ENCODE measurements at places on chromosomes 2 and 18.

DNA sequence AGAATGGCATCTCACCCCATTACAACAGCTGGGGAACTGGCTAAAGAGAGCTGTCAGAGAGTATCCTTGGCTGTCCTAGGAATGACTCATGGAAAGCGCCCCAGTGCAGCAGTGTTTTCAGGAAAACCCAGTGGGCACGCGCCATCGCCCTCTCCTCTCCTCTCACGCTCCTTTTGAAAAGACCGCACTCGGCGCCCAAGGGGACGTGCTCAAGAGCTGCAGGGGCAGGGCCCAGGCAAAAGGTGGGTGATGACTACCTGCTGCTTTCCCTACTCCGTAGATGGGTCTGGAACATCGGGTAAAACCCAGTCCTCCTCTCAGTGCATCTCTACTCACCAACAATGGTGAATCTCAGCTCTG is 68.1 kb downstream of the EMILIN2 start:
- DNase-seq = no peak

DNA sequence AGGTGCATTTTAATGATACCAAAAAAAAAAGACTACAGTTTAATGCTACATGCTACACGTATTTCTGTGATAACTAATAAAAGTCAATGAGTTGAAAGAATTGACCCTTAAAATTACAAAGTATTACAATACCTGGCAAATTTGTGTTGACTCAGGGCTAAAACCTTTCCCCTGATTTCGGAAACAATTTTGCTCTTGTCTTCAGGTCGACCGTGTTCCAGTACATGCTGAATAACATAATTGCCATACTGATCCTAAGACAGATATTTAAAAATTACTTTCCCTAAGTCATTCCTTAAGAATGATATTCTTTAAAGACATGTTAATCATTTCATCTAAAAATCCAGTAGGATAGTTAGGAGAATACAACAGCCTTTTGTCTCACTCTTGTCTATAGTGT is 29.8 kb upstream of the SDC1 start:
- DNase-seq = no peak

GRCh38 chr18:48934415-48934722 is 16.4 kb downstream of the SMAD7 start:
- DNase-seq = no peak

DNA sequence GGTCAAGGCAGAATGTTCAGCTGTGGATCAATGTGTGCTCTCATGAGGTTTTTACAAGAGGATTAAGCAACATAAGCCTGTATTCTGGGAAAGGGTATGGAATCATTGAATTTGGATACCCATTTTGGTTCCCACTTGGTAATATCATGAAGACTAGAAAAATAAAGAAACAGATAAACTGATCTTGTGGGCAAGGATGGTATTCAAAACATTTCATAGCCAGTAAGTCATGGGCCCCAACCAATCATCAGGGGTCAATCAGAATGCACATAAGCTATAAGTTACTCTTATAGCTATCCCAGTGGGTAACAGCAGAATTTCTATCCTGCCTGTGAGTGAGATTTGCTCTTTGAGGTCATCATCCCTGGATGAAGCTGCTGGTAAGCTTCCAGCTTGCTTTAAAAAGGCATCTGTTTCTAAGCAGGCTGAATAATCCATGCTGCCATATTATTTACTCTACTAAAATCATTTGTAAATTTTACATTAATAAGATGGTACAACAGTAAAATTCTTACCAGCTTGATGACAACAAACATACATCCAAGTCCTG is 291.2 kb downstream of the RAD51AP2 start:
- DNase-seq = no peak

- DNase-seq = no peak
These were observed 114.3 kb downstream of the PRKCE start for GRCh38 chr2:45765728-45766254.

DNA sequence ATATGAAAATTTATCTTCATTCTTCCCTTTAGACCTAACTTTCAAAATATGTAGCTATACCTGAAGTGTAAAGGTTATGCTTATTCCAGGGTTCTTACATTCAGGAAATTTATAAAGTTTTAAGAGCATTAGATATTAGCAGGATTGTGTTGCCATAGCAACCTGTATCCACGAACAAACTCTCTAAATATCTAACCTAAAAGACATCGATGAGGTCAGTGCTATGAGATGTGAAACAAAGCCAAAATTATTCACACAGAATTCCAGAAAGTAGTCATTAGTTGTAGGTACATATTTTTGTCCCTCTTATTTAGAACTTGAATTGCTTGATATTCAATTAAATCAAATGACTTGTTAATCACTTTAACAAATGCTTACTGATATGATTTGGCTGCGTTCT is 705.3 kb downstream of the SOCS6 start:
- no peak for DNase-seq

DNA sequence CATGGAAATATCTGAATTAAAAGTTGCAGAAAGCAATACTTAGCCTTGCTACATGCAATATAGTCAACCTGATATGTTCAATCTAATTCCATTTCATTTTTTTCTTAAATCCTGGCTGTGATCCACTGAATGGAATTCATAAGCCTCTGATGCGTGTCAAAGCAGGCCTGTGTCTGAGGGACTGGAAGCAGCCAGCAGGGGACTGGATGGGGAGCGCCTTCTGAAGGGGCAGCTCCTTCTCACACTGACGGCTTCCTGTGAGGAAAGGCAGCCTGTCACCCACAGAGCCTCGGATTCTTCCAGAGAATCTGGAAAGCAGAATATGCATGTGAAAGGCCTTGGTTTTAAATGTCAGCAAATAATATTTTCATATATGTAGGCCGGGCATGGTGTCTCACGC is 73.5 kb downstream of the KCNF1 start:
- DNase-seq = no peak

DNA sequence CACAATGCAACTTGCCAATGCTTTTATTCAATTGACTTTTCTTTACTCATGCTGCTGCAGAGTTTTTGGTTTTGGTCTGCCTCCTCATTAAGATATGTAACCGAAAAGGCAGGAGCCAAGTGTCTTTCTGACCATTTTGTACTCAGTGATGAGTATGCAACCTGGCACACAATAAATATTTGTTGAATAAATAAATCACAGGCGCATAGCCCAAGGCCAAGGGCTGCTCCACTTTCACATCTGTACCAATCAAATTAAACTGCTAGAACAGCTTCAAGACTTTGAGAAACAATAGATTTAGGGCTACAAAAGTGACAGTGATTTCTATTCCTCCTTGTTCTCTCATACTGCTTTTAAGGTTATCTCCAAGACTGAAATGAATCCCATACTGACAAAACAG is 828.2 kb downstream of the RNF144A start:
- no peak for DNase-seq

- DNase-seq = no peak
These were observed 374.1 kb downstream of the LRATD1 start for GRCh38 chr2:15006667-15007066.

GRCh38 chr2:6074089-6074643 is 382.0 kb downstream of the SOX11 start:
- no peak for DNase-seq

DNA sequence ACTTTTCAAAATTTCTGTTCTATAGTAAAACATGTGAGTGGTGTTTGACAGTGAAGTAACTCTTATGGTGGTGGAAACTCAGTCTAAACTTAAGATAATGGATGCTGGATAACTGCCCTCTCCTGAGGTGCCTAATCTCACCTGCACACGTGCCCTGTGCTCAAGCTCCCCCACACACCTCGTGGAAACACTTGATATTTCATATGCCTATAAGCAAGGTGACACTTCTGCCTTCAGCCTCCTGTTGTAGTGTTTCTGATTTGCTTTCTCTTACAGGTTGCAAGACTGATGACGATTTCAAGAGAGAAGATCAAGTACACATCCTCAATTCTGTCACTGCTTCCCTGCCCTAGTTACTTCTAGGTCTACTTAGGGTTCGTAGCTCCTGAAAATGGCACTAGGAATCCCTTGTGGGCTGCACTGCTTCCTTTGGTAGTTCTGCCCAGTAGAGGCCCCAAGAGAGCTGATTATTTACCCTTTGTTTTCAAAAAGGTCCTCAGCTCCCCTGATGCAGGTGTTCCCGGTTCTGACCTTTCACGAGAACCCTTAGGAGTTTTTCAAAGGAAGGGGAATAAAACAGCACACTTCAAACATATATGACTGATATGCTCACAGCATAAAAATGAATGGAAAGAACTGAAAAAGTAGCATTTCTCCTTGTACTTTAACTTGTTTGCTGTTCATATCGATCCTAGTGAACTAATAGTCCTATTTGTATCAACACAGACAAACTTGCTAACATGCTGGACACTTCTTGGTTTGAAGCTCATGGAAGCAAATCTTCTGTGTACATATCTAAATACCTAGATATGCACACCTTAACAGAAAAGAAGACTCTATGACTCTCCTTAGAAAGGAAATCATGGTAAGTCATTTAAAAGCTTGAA is 6.7 kb downstream of the CAVIN2 start:
- no peak for DNase-seq

GRCh38 chr2:119263025-119263424 is 39.4 kb downstream of the STEAP3 start:
- no peak for DNase-seq

- DNase-seq = no peak
These were observed 34.3 kb upstream of the PXDN start for GRCh38 chr2:1778566-1778965.

DNA sequence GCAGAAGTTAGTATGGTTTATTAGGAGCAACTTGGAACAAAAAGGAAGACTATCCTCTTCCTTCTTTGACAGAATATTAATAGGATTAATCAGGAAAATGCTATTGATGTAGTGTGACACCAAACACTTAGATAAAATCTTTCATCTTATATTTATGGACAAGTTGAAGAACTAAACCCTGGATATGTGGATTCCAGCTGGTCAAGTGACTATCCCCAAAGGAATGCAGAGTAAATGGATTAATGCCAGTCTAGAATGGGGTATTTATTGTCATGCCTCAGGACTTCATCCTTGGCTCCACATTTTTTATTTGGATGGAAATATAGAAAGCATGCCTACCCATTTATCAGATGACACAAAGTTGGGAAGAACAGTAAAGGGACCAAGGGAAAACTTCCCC is 124.0 kb upstream of the TTC39C start:
- DNase-seq = no peak

- DNase-seq = no peak
These were observed 230.6 kb upstream of the EPAS1 start for GRCh38 chr2:46066601-46067000.

DNA sequence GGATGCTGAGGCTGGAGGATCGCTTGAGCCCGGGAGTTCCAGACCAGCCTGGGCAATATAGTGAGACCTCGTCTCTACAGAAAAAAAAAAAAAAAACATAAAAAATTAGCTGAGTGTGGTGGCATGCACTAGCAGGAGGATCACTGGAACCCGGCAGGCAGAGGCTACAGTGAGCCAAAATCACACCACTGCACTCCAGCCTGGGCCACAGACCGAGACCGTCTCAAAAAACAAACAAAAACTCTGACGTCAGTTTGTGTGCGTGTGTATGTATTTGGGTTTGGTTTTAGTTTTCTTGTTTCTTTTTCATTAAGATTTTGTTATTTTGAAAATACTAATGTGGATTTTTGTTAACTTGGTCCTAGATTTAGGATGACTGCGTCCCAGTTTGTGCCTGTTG is 19.0 kb downstream of the CEP68 start:
- no peak for DNase-seq

DNA sequence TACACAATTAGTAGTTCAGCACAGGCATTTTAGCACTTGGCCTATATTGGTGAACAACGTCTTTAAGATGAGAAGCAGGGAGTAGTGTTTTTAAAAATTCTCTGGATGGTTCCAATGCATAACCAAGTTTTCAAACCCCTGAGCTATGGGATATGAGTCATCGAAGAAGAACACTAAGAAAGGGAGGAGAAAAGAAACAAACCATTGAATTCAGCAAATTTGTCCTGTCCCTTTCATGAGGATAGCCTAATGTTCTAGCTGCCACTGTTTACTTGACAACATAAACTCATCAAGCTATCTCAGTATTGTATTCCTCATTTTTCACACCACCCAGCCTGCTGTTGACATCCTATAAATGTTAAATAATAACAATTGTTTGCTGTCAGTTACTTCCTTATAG is 158.0 kb downstream of the BARD1 start:
- no peak for DNase-seq

DNA sequence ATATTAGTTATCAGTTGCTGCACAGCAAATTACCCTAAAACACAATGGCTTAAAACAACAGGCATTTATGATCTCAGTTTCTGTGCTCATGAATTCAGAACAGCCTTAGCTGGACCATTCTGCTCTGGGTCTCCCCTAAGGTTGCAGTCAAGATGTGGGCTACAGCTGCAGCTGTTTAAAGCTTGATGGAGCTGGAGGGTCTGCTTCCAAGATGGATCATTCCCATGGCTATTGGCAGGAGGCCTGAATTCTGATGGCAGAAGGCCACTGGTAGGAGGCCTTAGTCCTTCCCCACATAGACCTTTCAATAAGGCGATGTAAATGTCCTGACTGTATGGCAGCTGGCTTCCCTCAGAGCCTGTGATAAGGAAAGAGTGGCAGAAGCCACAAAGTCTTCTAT is 118.6 kb upstream of the SERPINE2 start:
- no peak for DNase-seq

- no peak for DNase-seq
These were observed 21.4 kb downstream of the IGFBP2 start for GRCh38 chr2:216654528-216655052.

DNA sequence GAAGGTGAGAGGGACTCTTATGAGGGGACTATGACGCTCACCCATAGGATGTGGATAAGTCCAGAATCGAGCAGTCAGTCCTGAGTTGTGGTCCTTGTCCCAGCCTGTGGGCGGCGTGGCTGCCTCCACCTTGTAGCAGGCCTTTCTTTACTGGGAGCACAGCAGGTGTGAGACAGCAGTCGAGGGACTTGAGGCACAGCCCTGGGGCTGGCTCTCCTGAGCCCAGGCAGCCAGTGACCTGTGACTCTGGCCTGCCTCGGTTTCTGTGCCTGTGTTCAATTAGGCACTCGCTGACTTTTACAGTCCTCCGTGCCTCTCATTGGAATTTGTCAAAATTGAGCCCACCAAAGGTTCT is 8.3 kb downstream of the PPP1R7 start:
- DNase-seq = no peak

GRCh38 chr2:85780316-85781012 is 26.7 kb downstream of the ATOH8 start:
- no peak for DNase-seq

DNA sequence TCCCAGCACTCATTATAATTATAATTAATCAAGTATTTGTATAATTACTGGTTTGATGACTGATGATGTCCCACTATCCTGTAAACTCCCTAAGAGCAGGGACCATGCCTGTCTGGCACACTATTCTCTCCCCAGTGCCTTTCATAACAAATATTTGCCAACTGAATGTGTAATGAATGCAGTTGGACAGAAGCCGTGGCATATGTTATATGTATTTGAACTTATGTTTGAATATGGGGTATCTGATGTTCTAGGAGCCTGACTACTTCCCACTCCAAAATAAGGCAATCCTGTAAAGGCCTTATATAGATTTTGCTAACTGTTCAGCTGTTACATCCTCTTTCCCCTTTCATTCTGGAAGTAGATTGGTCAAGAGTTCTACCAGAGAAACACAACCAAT is 19.7 kb downstream of the OSBPL6 start:
- no peak for DNase-seq

GRCh38 chr2:17541531-17541950 is 1.0 kb downstream of the VSNL1 start:
- DNase-seq = no peak

Measured in cortex of kidney (tissue), 1 donor.